ENCODE measurements at places on chromosomes 2 and 18.

DNA sequence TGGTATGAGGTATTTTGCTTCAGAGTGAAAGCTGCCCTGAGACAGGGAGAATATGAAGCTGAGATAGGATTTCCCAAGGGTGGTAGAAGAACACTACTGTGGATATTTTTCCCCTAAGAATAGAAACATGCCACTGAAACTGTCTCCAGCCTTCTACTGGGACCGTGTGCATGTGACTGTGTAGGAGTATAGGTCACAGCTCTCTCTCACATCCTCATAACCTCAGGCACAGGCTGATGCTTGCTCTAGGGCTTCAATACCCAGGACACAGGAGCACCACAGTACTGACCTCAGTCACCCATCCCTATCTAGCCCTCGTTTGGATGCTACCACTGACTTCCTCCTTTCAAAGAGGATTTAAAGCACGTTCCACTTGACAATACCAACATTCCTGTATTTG, 67.2 kb downstream of the REV1 start:
- peak; percentile 43 for DNase-seq

- DNase-seq, result no peak
These were observed 92.2 kb downstream of the SMC6 start for GRCh38 chr2:17661460-17661859.

DNA sequence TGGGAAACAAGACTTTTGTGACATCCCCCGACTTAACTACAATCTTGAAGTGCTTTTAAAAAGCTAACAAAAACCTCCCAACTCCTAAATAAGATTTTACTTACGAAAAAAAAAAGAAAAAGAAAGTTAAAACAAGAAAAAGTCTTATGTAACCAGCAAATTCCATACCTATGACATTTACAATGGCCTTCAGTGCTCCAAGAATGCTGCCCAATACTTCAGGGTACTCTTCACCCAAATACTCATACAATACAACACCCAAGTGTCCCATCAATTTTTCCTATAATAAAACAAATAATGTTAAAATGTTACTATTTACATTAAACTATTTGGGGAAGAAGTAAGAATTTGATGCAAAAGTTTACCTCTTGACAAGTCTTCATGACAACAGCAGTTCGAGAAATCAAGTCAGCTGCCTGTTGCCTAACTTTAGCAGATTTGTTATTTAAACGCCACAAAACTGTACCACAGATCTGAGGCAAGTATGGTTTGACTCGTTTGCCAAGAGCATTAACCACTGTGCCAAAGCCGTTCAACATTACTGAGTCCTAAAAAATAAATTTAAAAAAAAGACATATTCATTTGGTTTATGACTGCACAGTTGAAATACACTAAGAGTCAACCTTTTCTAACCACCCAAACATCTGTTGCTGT, 34.8 kb downstream of the SF3B1 start:
- no peak for DNase-seq

DNA sequence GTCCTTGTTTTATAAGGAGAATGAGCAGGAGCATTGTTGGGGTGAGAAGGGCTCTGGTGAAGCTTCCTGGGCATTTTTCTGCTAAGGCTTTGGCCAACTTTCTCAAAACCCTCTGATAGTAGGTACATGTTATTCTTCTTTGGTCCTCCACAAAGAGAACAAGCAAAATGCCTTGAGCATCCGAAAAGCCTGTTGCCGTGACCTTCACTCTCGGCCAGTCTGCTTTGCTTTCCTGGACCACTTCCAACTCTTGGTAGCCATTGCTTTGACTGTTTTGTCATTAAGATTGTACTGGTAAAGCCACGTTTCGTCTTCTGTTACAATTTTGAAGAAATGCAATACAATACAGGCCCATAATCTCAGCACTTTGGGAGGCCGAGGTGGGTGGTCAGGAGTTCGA, 27.4 kb upstream of the ALLC start:
- no peak for DNase-seq

DNA sequence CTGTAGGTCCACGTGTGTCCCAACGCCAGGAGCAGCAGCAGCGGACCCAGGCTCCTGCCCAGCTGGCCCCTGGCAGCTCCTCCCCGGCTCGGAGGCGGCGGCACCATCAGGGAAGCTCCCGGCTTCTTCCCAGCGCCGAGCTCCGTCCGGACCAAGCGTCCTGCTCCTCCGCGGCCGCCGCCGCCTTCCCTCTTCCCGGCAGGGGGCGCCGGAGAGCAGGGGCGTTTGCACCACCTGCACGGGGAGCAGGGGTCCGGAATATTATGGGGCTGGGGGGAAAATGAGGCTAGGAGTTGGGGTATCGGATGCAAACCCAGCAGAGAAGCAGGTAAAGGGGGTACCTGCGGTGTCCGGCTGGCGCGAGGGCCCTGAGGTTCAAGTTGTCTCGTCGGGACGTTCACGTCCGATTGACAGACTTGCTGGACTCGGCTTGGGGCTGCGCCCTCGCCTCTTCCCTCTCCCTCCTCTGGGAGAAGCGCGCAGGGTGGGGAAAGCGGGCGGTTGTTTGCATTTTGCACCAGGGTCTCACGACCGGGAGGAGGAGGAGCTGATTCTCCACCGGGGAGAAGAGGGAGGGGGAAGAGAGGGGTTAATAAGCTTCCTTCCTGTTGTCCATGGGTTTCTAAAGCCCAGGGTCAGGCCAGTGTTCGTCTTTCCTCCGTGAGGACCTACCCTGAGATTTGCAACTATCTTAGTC, at the start of gene CCBE1:
CCBE1 (minus strand) TSS at position 188 of the 697 bp plus-strand sequence.
- peak; percentile 21 for DNase-seq

GRCh38 chr2:44448860-44449527, 87.2 kb downstream of the CAMKMT start:
- no peak for DNase-seq

DNA sequence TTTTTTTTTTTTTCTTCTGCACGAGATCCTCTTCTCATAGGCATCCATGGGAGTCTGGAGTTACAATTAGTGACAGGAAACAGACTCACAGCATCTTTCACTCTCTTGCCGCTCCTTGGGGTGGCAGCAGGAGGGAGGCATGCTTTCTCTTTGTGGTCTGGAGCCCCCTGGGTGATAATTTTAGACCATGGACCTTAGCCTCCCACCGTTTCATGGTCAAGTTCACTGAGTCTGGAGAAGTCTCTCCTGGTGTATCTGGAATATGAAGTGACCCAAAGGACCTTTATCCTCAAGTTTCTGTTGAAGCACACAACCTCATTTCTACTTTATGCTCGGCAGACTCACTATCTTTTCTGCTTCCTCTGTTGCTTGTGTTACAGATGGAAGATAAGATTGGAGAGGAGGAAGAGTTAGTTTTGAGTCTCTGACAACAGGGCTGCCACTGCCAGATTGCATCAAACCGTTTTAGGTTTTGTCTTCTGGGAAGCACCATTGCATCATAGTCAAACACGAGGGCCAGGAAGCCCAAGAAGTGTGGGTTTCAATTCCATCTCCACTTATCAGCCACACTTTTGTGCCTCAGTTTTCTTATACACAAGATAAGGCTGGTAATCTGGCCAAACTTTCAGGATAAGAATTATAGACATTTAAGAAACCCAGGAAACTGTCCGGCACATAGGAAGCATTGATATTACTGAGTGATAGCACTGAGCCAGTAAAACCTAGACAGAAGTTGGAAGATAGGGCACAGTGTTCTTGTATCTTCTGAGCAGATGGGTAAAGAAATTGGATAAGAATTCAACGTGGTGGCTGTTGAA, 62.3 kb downstream of the ADCYAP1 start:
- no peak for DNase-seq

DNA sequence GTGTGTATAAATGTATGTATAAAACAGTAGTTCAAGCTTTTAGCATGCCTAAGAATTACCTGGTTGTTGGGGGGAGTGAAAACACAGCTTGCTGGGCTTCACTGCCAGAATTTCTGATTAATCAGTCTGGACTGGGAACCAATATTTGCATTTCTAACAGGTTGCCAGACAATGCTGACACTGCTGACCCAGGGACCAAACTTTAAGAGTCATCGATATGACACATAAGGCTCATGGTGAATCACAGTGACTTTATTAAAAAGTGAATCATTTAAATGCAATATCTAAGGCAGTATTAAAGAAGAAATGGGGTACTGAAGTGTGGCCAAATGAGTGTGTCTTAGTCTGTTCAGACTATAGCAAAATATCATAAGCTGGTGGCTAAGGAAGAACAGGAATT, 195.9 kb upstream of the DTNA start:
- DNase-seq, result peak; percentile 10

DNA sequence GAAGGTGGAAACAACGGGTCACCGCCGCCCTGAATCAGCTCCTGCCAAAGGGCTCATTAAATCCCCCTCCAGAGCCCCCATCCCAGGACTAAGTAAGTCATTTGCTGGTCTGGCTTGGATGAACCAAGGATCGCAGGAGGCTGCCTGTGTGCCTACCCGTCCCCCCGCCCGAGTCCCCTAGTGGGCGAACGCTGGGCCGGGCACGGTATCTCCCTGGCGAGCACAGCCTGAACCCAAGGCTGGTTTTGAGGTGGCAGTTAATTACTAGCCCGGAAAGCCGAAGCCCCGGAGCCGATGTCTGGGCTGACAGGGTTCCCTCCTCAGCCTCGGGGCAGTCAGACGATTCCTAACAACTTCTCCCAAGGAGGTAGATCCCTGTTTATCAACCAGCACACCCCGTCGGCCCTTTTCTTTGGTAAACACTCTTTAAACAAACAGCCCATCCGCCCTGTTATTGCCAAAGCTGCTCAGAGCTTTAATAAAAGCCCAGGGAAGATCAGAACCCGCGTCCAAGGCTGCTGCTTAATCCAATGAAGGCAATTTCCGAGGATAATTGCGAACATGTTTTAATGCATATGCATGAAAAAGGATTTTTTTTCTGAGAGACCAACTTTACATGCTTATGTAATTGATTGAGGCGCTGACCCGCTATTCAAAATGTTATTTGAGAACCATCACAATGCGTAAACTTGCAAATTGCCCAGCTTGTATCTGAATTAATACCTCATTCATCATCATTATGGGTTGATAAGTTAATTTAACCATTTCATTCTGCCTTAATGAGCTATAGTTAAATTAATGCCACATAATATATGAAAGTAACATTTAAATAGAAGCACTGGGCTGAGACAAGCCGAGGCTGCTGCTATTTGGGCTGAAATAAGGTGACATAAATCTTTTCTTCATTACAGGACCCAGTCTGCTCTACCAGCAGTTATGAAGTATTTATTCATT, 10.5 kb downstream of the EVX2 start:
- no peak for DNase-seq

- no peak for DNase-seq
These were observed 93.5 kb downstream of the VWA3B start for GRCh38 chr2:98180456-98180855.

- DNase-seq, result no peak
These were observed 129.0 kb upstream of the REG3G start for GRCh38 chr2:78896536-78896935.

DNA sequence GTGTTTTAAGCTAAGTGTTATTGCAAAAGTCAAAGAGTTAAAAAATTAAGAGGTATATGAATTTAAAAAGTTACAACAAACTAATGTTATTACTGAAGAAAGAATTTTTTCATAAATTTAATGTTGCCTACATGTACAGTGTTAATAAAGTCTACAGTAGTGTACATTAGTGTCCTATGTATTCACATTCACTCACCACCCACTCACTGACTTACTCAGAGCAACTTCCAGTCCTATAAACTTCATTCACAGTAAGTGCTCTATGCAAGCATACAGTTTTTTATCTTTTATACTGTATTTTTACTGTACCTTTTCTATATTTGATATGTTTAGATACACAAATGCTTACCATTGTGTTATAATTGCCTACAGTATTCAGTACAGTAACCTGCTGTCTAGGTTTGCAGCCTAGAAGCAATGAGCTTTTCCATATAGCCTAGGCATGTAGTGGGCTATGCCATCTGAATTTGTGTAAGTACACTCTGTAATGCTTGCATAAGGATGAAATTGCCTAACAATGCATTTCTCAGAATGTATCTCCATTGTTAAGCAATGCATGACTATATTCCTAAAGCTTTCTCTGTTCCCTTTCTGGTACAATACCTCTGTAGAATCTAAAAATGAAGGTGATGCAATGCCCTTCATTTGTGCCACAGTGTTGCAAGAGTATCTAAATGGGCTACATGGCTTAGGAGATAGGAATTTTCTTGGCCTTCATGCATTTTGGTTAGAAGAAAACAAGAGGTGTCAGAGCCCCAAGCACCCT, 370.8 kb upstream of the NT5C1B start:
- DNase-seq, result peak; percentile 13

DNA sequence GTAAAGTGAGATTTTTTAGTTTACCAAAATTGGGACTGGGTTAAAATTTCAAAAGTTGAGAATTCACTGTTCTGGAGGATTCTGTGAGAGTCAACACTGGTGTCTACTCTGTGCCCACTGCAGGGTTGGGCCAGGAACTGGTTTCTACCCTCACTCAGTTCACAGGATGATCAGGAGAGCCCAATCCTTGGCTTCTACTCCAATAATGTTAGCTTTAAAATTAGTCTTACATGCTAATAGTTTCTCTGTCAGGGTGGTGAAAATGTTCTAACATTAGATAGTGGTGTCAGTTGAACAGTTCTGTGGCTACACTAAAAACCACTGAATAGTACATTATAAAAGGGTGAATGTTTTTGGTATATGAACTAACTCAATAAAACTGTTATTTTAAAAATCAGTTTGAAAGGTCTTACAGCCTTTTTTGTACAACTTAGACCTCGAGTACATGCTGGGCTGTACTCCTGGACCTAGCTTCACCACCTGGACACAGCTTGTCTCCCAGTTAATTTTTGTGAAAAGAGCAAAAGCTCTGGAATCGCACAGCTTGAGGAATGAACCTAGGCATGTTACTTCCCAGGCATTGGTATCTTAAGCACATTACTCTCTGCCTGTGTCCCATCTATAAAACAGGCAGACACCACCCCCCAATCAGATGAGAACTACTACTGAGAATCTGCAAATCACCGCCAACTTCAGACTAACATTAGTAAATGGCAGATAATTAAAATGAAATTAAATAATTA, 44.4 kb downstream of the ACVR1 start:
- DNase-seq, result no peak

DNA sequence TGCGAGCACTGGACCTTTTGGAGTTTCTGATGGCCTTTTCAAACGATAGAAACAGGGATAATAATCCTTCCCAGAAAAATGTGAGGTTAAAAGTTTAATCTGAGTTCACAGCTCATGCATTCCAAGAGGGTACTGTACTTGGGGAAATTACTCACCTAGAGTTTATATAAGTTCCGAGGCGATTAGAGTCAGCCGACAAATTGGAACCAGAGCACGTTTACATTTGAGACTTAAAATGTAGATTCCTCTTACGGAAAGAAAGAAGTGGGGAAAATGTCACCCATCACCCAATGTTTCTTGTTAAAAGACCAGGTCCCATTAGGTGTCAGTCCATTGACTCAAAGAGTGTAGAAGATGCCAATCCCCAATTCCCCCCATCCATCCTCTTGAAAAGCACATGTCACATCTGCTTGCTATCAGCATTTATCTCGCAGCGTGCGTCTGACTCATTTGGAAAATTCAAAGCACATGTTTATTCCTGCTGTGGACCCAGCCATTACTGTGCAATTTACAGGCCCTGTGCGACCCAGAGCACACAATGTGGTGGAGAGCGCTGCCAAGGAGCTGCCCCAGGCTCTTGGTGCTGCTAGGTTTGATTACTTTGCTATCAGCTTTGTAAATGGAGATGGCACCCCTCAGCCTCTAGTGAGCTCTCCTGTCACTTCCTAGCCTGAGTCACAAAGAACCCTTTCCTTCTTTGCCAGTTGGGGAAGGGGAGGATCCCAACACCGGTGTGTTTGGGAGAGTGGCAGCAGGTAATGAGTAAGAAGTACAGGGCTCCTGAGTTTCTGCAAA, 104.8 kb downstream of the COLEC12 start:
- no peak for DNase-seq

Data from suppressor macrophage treated with lipopolysaccharide for 4 hours (primary cell).